ENCODE measurements at places on chromosomes 2 and 18. TPM values are rescaled to one million over a fixed set of nuclear protein-coding genes. Genes with fewer than 3 reads are reported as not detected.

Gene GPR155
- 3.4 TPM for total RNA-seq

Gene KCNK3
- total RNA-seq: not detected

- no peak for DNase-seq
- H3K4me1 ChIP-seq: no peaks in the 10 kb centered on the region
- no peaks in the 10 kb centered on the region for H3K27me3 ChIP-seq
- no peak overlapping the region for H3K27ac ChIP-seq
- no peaks in the 10 kb centered on the region for H3K36me3 ChIP-seq
- no peak overlapping the region for H3K4me3 ChIP-seq
Observed at GRCh38 chr2:121074293-121074932, 210.6 kb downstream of the TFCP2L1 start.

Gene UPP2
- not detected for total RNA-seq

Gene KCNIP3
- total RNA-seq: 0.47 TPM

Gene DOK6
- not detected for total RNA-seq

All from SJSA1 (cell line).